ENCODE measurements at places on chromosomes 3 and 15.

GRCh38 chr3:9613056-9613748, 36.1 kb upstream of the MTMR14 start:
- DNase-seq = no peak

- no peak for DNase-seq
Measured at GRCh38 chr15:71044006-71044405, 71.3 kb upstream of the THSD4 start.

GRCh38 chr3:10335190-10335738, 14.4 kb upstream of the SEC13 start:
- DNase-seq = no peak

- DNase-seq = no peak
Measured at GRCh38 chr3:185986198-185986777, 48.5 kb upstream of the TRA2B start.

DNA sequence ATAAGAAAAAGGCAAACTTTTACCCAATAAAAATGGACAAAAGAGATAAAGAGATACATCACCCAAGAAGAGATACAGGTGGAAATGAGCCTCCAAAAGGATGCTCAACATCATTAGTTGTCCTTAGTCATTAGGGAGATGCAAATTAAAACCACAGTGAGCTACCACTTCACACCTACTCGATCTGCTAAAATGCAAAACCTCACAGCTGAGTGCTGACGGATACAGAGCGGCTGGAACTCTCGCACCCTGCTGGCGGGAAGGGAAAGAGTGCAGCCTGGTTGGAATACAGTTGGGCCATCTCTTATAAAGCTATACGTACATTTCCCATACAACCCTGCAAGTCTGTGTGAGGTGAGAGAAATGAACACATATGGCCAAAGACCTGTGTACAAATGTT, 78.5 kb upstream of the PRR20G start:
- DNase-seq = no peak

DNA sequence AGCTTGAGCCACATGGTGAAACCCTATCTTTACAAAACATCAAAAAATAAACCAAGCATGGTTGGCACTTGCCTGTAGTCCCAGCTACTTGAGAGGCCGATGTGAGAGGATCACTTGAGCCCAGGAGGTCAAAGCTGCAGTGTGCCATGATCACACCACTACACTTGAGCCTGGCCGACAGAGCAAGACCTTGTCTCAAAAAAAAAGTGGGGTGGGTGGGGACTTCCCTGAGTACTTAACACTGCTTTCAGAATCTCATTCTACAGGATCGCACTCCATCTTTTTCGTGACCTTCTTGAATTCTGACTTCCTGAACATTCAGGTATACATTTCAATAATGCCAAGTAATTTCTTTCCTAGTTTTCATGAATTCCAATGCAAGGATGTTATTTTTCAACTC, 91.3 kb downstream of the PDE8A start:
- DNase-seq = no peak
